Stimulated activated CD8-positive, alpha-beta memory T cell treated with anti-CD3 and anti-CD28 coated beads, Interleukin-2, amount 100 ng/mL, for 48 hours (primary cell): ENCODE measurements at places on chromosomes 11 and 22.

- DNase-seq, result no peak
Measured at GRCh38 chr22:29727131-29727523, 7.3 kb downstream of the CABP7 start.

DNA sequence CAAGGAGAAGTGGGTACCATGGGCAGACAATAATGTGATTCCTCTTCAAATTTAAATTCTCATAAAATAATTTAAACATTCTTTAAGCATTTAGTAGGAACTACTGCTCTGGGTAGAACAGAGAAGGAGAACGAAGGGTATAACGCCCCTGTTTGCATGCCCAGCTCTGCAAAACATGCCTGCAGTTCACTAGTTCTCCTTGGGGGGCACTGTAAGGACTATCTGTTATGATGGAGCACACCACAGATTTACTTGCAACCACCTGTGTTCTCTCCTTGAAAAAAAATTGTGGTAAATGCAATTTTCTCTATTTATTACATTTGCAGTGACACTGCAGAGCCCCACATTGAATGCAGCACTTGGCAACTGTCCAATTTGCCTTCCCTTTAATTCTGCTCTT lies 100.3 kb downstream of the GUCY1A2 start:
- DNase-seq, result no peak

DNA sequence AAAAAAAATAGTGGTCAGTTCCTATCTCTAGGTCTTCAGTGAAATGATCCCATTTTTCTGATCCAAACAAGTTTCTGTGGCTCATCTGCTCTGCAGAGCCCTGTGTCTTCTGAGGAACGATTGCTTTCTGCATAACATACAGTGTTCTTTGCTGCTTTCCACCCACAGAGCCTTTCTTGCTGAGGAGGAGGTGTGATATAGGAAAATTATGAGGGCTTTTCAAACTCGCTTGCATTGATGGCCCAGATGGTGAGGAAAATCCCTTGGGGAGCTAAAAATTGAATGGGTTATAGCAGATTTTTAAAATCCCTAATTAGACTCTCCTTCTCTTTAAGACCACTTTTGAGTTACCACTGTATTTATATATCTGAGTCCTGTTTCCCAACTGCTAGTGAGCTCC lies 31.3 kb downstream of the JAM3 start:
- DNase-seq, result no peak

GRCh38 chr11:24588081-24588480 lies 91.2 kb downstream of the LUZP2 start:
- DNase-seq, result no peak

- DNase-seq, result no peak
Measured at GRCh38 chr11:59076876-59077571, 9.1 kb upstream of the GLYATL1B start.

GRCh38 chr22:50523806-50524675 lies 1.4 kb downstream of the SCO2 start:
- no peak for DNase-seq

- no peak for DNase-seq
Measured at GRCh38 chr11:35553021-35553420, 27.6 kb upstream of the PAMR1 start.

DNA sequence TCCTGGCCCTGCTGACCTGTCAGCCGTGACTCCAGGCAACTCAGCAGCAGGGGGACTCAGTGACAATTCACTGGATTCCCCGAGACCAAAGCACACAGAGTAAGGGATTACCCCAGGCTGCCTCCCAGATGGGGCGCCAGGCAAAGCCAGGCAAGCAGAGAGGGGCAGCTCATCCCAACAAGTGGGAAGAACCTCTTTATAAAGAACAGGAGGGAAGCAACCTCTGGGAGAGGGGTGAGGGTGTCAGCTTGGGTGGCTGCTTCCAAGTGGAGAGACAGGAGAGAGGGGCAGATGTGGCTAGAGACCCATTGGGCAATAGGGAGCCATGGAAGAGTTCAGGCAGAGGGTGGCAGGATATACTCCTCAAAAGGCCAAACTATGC lies 1.2 kb downstream of the SLC22A12 start:
- no peak for DNase-seq

- DNase-seq, result no peak
Measured at GRCh38 chr11:116930586-116930985, 93.2 kb upstream of the APOA1 start.

GRCh38 chr11:134373591-134374052 lies 38.4 kb downstream of the B3GAT1 start:
- no peak for DNase-seq

- DNase-seq, result no peak
Measured at GRCh38 chr22:48367731-48368130, 1459.9 kb downstream of the BRD1 start.

DNA sequence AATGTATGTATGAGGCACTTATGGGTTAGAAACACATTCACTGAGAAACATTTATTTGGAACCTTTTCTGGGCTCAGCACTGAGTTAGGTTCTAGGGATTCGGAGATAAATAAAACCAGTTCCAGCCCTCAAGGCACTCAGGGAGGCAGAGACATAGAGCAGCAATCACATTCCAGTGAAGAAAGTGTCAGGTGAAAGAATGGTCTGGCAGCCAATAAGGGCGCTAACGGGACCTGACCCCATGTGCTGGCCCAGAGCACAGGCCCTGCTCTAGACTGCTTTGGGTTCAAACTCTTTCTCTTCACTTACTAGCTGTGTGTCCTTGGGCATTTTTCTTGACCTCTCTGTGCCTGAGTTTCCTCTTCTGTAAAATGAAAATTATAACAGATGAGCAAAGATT lies 146.0 kb upstream of the SYT13 start:
- DNase-seq, result no peak

DNA sequence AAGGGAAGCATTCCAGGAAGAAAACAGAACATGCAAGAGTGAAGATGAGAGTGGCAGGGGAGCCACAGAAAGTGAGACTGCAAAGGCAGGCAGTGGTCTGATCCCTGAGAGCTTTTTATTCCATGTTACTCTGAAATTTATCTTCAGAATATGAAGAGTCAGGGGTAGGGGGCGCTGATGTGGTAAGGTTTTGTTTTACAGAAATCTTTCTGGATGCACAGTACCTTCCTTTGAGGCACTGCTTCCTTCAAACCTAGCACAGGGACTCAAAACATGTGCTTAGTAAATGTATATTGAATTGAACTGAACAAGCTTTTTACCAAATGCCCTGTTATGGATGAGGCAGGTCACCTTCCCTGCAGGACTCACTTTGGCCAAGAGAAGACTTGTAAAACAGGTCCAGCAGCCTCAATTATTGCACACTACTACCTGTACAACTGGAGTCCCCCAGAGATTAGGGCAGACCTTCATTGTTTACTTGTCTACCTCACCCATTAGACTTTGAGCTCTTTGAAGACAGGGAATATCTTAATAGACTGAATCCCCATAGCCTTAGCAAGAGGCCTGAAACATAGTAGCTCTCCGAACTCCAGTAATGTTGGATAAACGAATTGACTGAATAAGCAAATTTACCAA lies 2.2 kb downstream of the PAK1 start:
- DNase-seq, result no peak

DNA sequence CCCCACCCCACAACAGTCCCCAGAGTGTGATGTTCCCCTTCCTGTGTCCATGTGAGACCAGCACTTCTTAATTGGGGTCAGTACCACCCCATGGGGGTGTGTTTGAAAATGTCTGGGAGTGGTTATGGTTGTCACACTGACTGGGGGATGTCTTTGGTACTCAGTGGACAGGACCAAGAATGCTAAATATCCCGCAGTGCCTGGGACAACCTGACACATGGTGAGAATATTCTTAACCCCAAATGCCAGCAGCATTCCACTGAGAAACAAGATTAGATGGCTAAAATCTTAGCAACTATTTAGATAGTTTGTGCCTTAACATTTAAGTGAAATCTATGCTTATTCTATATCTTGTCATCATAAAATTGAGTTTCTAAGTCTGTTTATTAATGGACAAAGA lies 177.5 kb upstream of the ZBED5 start:
- DNase-seq, result no peak

DNA sequence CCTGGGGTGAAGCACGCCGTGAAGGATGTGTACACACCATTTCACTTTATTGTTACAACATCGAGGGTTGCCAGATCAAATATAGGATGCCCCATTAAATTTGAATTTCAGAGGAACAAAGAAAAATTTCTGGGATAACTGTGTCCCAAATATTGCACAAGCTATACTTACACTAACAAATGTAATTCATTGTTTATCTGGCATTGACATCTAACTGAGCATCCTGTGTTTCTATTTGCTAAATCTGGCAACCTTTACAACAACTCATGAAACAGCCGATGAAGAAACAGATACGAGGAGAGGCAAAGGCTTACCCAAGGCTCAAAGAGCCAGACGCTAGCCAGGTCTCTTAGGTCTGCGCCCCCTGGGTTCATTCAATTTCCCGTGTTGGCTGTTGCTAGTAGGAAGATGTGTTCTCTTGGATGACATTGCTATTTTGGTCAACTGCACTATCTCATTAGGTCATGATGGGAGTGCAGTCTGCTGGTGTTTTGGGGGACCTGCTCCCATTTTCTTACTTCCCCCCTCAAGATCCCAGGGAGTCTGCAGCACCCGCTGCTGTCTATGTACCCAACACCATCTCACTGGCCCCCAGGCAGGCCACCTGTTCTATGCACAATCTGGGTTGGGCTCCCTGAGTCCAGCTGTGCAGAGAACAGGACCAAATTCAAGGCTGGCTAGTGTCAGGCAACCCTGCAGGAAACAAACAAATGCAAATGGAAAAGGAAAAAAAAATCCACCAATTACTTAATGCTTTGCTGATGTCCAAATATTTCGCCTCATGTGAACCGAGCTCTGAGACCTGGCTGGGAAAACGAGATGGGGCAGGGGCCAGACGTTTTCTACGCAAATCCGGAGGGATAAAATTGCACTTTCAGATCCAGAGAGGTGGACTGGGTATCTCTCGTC lies 560.9 kb downstream of the MIAT start:
- no peak for DNase-seq

DNA sequence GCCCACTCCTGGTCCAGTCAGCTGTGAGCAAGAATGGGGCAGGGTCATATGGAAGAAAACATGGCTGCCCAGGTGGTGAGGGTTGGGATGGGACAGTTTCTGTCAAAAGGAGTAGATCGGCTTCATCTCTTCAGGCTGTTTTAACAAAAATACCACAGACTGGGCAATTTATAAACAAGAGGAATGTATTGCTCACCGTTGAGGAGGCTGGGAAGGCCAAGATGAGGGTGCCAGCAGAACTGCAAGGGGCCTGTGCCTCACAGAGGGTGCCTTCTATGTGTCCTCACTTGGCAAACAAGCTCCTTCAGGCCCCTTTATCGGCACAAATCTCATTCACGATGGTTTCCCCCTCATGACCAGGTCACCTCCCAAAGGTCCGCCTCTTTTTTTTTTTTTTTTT lies 18.1 kb upstream of the RELT start:
- no peak for DNase-seq

DNA sequence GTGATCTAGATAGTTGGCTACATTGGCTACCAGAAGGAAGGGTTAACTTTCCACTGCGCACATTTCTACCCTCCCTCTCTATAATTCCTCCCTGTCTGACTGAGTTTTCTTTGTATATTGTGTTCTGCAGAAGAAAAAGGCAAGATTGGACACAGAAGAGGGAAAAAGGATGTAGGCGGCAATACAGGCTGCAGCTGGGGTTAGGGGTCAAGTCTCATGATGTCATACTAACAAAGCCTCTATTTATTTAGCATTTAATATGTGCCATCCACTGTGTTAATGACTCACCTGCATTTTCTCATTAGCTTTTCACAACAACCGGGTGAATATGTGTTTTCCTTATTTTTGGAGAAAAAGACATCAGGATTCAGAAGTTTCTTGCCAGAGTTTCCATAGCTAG lies 2.0 kb downstream of the FAM83F start:
- DNase-seq, result no peak

DNA sequence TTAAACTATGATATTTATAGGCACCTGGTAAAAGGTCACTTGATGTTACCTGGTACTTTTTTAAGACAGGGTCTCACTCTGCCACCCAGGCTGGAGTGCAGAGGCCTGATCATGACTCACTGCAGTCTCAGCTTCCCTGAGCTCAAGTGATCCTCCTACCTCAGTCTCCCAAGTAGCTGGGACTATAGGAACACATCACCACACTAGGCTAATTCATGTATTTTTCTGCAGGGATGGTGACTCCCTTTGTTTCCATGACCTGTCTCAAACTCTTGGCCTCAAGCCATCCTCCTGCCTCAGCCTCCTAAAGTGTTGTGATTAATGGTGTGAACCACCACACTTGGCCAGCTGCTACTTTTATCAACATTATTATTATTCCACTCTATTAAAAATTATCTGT lies 47.6 kb downstream of the OR4C45 start:
- DNase-seq, result no peak

DNA sequence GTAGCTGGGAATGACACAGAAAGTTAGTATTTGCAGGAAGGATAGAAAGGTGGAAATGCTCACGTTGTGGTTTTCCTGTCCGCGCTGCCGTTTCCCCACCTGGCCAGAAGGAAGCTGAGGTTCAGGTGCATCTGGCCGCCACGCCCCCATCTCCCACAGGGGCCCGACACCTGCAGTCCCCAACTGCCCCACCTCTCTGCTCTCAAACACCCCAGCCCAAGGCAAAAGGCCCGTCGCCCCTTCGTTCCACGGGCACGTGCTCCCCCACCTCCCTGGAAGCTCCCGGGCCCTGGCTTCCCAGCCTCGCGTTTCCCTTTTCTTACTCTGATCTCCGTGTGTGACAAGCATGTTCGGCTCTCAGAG lies 985.1 kb downstream of the BRD1 start:
- no peak for DNase-seq

DNA sequence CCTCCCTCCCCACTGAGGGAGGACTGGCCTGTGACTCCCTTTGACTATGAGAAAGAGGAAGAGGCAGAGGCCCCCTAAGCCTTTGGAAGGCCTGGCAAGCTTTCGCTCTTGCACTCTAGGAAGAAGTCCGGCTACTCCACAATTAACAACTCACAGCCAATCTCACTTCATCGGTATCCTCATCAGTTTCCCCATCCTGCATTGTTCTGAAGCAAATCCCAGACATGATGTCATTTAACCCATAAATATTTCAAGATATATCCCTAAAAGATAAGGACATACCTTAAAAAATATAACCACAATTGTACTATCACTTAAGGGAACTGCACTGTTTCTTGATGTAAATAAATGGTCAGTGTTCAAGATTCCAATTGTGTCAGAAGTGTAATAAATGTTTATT lies 63.1 kb downstream of the CWC15 start:
- no peak for DNase-seq
